NCI-H226 (cell line): ENCODE measurements at places on chromosomes 2 and 18.

DNA sequence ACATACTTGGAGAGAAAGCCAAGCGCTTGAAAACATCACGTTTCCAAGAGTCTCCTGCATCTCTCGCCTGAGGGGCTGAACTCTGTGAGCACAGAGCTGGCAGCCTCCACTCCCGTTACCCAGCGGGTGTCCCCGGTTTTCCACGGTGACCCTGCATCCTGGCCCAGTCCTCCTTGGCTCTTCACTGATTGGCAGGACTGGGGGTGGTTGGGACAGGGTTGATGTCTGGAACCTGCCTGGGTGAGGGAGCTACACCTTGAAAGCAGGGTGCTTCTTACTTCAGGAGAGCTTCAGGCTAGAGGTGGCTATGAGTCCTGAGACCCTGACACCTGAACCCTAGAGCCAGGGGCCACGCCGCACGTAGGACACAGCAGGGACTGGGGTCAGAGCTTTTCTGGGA lies 234.1 kb downstream of the DYSF start:
- no peak for DNase-seq

DNA sequence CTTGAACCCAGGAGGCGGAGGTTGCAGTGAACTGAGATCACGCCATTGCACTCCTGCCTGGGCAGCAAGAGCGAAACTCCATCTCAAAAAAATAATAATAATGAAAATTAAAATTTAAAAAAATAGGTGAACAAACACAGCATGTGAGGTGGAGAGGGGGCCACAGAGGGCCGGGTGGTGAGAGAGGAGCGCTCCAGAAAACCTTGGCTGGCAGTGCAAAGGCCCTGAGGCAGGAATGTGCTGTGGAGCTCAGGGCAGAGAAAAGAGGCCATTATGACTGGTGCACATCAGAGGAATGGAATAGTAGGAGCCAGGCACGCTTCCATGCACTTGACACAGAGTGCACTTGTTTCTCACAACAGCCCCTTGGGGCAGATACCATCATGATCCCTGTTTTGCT lies 21.6 kb upstream of the SCLY start:
- no peak for DNase-seq

- no peak for DNase-seq
These were observed 12.4 kb downstream of the KLHL14 start for GRCh38 chr18:32760391-32760790.

GRCh38 chr2:68632021-68632420 lies 11.4 kb upstream of the PROKR1 start:
- peak; percentile 43 for DNase-seq

DNA sequence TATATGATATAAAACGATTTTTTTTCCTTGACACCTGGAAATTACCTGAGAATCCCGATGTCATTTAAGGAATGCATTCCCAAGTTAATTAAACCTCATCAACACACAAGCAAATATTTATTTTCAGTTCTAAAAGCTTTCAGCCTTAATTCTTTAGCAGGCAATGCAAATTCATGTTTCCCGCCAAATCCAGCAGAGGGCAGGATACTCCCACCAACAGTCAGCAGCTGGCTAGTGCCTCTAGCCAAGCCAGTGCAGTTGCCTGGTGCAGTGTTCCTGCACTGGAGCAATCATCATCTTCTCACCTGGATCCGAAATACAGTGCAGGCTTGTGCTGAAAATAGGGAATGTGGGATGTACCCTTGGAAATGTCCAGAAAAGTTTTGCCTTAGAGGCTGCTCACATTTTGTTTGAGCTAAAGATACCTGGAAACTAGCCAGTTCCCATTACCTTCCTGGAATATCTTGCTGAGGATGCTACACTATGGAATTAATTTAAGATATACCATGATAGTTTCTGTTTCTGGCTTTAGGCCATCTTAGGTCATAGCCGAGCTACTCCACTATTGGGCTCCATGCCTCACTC lies 48.4 kb upstream of the CYTIP start:
- peak; percentile 52 for DNase-seq

GRCh38 chr2:193935114-193935513 lies 1721.9 kb upstream of the SLC39A10 start:
- no peak for DNase-seq
